ENCODE measurements at places on chromosomes 1 and 21. TPM values are rescaled to one million over a fixed set of nuclear protein-coding genes. Genes with fewer than 3 reads are reported as not detected.

The NR1I3 gene
- not detected for total RNA-seq

DNA sequence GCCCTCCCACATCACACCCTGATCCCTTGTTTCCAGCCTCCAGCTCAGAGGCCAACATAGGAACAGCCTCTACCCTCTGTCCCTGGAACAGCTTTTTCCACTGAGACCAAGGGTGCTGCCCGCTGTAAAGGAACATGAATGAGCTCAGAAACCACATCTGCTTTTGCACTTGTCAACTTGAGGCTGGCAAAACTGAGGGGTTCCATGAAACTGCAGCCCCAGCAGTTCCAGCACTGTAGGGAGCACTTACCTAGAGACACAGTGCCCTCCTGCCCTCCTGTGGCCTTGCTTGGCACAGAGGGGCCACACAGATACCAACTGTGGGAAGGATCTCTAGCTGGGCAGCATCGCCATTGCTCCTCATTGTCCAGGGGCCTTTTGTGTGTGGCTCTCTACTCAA is 51.7 kb downstream of the ITPKB start:
- peak overlapping the region; percentile 92 for H3K27ac ChIP-seq
- peaks cover 1% of the 10 kb centered on the region for H3K36me3 ChIP-seq
- H3K27me3 ChIP-seq: no peaks in the 10 kb centered on the region
- H3K4me3 ChIP-seq: no peak overlapping the region
- H3K4me1 ChIP-seq: peaks cover 93% of the 10 kb centered on the region
- DNase-seq: peak; percentile 57

DNA sequence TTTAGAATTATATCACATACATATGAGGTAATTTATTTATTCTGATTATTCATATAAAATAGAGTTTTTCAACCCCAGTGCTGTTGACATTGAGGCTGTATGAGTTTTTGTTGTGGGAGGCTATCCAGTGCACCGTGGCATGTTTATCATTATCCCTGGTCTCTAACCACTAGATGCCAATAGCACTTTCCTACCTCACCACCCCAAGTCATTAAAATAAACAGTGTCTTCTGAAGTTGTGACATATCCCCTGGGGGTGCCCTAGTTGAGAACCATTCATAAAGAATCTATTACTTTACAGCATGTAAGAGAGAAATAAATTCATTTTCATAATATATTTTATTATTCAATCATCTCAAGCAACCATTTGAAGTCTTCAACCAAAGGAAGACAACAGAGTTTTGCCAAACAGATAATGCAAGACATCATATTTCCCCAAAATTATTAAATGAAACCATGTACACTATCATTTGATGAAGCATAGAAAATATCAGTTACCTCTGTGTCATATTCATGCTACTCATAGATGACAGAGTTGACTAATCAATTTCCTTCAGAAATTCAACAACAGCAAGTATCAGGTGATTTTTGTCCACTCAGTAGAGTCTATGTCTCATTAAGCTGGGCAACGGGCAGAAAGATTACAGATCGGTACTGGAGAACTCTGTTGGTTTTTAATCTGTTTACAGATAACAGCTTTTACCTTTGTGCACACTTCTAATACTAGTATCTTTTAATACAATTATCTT is 39.5 kb upstream of the RGS1 start:
- no peaks in the 10 kb centered on the region for H3K27me3 ChIP-seq
- DNase-seq: no peak
- H3K4me1 ChIP-seq: peaks cover 6% of the 10 kb centered on the region
- H3K4me3 ChIP-seq: no peak overlapping the region

DNA sequence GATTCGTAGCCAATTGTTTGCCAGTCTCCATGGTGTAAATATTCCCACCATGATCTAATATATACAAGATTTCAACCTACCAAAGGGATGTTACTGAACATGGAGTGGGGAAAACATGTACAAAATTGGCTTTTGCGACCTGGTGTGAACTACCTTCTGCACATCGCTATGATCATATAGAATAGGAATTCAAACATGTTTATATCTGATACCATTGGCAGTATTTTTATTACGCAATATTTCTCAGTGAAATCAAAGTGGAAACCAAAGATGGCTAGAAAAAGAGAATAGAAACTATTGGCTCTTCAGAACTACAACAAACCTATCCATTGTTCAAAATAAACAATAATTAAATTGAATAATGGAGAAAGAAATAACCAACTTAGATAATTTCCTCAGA is 285.1 kb downstream of the TPR start:
- no peaks in the 10 kb centered on the region for H3K27me3 ChIP-seq
- no peak for DNase-seq
- no peaks in the 10 kb centered on the region for H3K36me3 ChIP-seq
- H3K4me1 ChIP-seq: no peaks in the 10 kb centered on the region
- no peak overlapping the region for H3K27ac ChIP-seq

DNA sequence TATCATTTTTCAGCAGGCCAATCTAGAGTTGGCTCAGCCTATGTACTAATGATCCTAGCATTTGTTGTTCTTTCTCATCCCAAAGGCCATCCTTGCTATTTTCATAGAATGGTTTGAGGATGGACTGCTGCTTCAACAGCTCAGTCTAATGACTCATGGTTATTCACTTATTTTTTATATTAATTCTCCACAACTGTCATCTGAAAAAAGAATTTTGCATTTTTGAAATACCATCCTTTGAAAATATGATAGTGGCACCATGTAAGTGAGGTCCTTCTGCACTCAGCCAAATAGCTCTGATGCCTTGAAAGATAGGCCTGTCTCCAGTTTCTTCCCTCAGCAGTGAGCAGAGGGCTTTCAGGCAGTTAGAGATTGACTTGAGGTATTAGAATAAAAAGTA is 377.5 kb downstream of the LMO4 start:
- H3K27ac ChIP-seq: no peak overlapping the region
- no peak overlapping the region for H3K4me3 ChIP-seq
- no peaks in the 10 kb centered on the region for H3K4me1 ChIP-seq
- DNase-seq: no peak
- H3K27me3 ChIP-seq: no peaks in the 10 kb centered on the region

The FCAMR gene
- not detected for total RNA-seq

The PLPPR5 gene
- total RNA-seq: not detected

The NBPF26 gene
- total RNA-seq: 31.4 TPM

DNA sequence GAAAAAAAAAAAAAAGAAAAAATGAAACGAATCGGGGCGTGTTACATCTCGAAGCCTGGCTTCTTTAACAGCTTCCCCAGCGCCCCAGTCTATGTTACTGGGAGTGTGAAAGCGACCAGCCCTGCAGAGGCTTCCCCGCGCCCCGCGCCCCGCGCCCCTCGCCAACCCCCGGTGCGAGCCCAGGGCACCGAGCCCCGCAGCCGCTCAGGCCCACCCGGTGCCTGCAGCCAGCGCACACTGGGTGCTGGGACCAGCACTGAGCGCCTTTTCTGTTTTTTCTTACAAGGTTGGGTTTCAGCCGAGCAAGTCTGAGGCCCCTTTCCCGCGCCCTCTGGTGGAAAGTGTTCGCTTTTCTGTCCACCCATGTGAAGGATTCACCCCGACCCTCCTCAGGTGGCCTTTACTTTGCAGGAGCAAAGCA is 42.1 kb upstream of the ZNF496 start:
- H3K27me3 ChIP-seq: no peaks in the 10 kb centered on the region
- H3K4me3 ChIP-seq: no peak overlapping the region
- no peak overlapping the region for H3K27ac ChIP-seq
- DNase-seq: peak; percentile 61

GRCh38 chr21:43203591-43203990 is 34.8 kb downstream of the CRYAA start:
- no peak overlapping the region for H3K4me3 ChIP-seq
- H3K27me3 ChIP-seq: no peaks in the 10 kb centered on the region
- no peaks in the 10 kb centered on the region for H3K36me3 ChIP-seq

All from T-cell (primary cell).